IMR-90 (cell line): ENCODE measurements at places on chromosomes 11 and 22.

DNA sequence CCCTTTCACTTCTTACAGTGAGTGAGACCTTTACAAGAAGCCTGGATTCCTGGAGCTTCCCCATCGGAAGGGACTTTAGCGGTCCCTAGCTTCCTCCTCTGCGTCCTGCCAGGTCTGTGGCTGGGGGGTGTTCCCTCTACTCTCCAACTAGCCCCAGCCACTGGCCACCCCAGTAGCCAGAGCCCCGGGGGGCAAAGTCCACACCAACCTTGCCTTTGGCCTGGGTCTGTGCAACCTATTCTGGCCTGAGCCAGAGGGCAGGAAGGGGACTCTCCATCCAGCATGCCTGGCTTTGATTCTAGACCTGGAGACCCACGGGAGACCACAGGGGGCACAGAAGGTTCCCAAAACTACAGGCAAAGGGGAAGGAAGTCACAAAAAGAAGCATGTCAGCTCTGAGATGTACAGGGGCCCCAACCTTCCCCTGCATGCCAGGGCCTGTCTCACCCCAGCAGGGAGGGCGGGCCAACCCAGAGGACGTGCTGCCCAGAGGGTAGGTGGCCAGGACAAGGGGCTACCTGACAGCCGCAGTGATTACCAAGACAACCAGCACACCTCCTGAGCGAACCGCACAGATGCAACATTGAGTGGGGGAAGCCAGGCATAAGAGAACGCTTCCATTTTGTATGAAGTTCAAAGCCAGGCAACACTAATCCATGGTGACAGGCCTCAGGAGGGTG is 52.4 kb downstream of the DSCAML1 start:
- H3K4me3 ChIP-seq, result no peak overlapping the region
- no peak for DNase-seq
- H3K27me3 ChIP-seq, result peaks cover 2% of the 10 kb centered on the region; the same call in 1 of the 2 replicates
- H3K36me3 ChIP-seq, result no peaks in the 10 kb centered on the region

DNA sequence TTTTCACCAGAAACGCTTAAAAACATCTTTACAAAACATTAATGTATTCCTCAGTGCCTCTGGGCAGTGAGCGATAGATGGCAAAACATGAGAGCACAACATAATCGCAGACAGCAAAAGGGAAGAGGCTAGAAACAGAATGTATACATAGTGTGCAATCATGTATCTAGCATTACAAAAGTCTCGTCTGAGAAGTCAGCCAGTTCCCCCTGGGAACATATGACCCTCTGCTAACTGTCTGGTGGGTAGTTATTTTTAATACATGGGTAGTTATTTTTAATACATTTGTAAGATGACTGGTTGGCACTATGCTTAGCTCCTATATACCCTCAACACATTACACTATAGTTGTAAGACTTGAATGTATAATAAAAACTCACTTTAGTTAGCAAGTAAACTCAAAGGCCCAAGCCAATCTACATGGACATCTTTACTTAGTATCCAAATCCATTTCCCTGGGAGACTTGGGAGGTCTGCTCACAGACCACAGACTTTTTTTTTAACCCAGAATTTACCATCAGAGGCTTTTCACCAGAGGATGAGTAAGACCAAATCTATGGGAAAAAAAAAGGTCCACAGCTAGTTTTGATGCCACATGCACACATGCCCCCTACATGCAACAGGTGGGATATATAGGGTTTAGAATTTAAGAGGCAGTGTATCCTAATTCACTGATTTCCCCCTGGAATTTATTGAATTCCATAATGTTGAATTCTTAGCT is 71.7 kb downstream of the AMBRA1 start:
- no peak overlapping the region for H3K27ac ChIP-seq
- no peak overlapping the region for H3K4me3 ChIP-seq
- peak; percentile 79 for DNase-seq
- H3K27me3 ChIP-seq, result no peaks in the 10 kb centered on the region

GRCh38 chr11:65279741-65280440 is 18.1 kb downstream of the POLA2 start:
- H3K27ac ChIP-seq, result peak overlapping the region; percentile 41
- H3K4me1 ChIP-seq, result peaks cover 23% of the 10 kb centered on the region
- no peak overlapping the region for H3K4me3 ChIP-seq

- no peaks in the 10 kb centered on the region for H3K36me3 ChIP-seq
- H3K4me1 ChIP-seq, result no peaks in the 10 kb centered on the region
Measured at GRCh38 chr11:120657306-120658070, 145.9 kb downstream of the GRIK4 start.

DNA sequence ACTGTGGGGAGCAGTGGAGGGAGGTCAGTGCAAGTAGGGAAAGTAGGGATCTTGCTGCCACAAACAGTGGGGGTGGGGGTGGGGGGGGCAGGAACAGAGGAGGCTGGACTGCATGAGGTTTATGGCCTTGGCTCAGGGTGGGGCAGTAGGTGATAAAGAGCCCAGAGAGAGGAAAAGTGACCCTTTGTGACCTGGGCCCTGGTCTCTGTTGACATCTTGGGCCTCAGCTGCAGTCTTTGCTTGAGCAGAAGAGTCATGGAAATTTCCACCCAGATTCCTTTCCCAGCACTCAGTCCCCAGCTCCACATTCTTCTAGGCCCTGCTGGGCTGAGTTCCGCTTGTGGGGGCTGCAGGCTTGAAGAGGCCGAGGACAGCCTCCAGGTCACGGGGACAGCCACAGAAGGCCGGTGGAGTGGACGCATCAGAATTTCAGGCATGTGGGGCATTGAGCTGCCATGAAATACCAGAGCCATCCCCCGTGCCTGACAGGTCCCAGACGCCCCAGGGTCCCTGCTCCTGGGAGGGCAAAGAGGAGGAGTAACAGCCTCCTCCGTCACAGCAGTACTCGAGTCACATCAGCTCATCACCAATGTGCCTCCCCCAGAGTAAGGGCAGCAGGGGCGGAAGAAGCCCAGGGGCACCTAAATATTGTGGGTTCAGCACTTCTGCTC is 9.7 kb upstream of the MALAT1 start:
- no peaks in the 10 kb centered on the region for H3K36me3 ChIP-seq
- peak; percentile 90 for DNase-seq
- no peak overlapping the region for H3K4me3 ChIP-seq
- H3K4me1 ChIP-seq, result peaks cover 57% of the 10 kb centered on the region
- H3K27me3 ChIP-seq, result no peaks in the 10 kb centered on the region

DNA sequence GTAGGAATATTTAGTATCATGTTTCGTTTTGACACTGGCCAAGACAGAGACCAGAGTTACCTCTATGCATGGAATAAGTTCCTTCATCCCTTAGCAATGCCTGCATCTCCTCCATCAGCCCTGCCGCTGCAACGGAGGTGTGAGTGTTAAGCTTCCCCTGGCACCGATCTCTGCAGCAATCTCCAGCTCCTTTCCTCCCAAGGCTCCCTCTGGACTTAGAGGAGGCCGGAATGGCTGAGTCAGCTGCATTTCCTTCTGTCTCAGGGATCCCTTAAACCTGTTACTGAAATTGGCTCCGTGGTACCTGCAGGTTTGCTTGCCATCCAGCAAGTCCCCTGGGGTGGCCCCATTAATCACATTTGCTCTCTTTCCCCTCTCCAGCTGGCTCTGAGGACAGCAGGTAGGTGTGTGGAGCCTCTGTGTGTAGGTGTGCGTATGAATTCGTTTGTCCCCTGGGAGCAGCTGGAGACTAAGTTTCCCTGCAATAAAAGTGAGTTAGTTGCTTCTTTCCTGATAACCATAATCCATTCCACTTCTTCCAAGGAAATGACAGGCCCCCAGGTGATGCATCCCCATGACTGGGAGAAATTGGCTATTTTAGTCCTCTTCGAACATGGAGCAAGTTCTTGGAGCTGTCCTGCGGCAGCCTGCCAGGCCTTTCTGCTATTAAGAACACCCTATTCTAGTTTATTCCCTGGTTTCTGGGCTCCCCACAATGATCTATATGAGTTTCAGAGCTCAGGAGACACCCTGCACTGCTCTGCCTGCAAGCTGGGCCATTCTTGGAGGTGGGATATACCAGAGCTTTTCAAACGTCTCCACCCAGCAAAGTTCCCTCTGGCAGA is 457.2 kb upstream of the CADM1 start:
- no peaks in the 10 kb centered on the region; the same call in 1 of the 2 replicates for H3K27me3 ChIP-seq
- no peak overlapping the region for H3K4me3 ChIP-seq
- H3K36me3 ChIP-seq, result no peaks in the 10 kb centered on the region
- peaks cover 2% of the 10 kb centered on the region; the same call in 1 of the 2 replicates for H3K4me1 ChIP-seq
- DNase-seq, result no peak
- no peak overlapping the region for H3K27ac ChIP-seq
